PC-9 (cell line): ENCODE measurements at places on chromosomes 3 and 15.

GRCh38 chr3:128078322-128078721 lies 26.1 kb downstream of the SEC61A1 start:
- H3K27ac ChIP-seq = no peak overlapping the region
- H3K4me3 ChIP-seq = no peak overlapping the region
- DNase-seq = no peak
- H3K36me3 ChIP-seq = peaks cover 19% of the 10 kb centered on the region

DNA sequence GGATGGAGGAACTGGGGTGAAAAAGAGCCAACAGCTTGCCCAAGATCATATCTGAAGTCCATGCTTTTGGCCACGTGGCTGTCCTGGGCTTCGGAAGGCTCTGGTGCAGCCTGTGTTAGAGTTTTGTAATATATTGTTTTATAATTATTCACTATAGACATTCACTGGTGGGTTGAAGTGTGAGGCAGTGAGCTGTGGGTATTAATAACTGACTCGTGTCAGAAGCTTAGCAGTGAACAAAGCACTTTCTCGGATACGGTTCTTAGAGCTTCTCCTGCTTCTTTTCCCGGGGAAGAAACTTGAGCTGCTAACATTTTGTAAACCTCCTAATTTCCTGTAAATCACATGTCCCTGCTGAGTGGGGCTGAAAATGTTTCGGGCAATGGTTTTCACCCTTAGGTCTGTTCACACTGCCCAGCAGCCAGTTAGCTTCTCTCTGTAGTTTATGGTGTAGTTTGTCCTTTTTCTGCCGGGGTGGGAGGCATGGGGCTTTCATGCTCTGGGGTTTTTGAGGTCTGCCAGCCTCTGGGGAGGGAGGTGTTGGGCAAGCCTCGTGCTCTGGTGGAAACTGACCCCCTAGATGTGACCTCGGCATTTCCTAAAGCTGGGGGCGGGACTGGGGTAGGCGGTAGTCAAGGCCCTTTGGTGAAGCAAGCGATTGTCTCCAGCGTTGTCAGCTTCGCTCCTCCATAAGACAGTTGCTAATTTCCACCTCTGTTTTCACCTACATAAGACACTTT lies 1.7 kb downstream of the MRAS start:
- no peaks in the 10 kb centered on the region for H3K4me1 ChIP-seq
- H3K27me3 ChIP-seq = peaks cover 3% of the 10 kb centered on the region; the same call in 1 of the 2 replicates
- no peak overlapping the region for H3K4me3 ChIP-seq

GRCh38 chr15:27438403-27439375 lies 467.7 kb downstream of the GABRG3 start:
- H3K27ac ChIP-seq = no peak overlapping the region
- H3K4me3 ChIP-seq = no peak overlapping the region
- H3K36me3 ChIP-seq = no peaks in the 10 kb centered on the region
- no peaks in the 10 kb centered on the region for H3K4me1 ChIP-seq
- H3K27me3 ChIP-seq = no peaks in the 10 kb centered on the region
- DNase-seq = no peak

DNA sequence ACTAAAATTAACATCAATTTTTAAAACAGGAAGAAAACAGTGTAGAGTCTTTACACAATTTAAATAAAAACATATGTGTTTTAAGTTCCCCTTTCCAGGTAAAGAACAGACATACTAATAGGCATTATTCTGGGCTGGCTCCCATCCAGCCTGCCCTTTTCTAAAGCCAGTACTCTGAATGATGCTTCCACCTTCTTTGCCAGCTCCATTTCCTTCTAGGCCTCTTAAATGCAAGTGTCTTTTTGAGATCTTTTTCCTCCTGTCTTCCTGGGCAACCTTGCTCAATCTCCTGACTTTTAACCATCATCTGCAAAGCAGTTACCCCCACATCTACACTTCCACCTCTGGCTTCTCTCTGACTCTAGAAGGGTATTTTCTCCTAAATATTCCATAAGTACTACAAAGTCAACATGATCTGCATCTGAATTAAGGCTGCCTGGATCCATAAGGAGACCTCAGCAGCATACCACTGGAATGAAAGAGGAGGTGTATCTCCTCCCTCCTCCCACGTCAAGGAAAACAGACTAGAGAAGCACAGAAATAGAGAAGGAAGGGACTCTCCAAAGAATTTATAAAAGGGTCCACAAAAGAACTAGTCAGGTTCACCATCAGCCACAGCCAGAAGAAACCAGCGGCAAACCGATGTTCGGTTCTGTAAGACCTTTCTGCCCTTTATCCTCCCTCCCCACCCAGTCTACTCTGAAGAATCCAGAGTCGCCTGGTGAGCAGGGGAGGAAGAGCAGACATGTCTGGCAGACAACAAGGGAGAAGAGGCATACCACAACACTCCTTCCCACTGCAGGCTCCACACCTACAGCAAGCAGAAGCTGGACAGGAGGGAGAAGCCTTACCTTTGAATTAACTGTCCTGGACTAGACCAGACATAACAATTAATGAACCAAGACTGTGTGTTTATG lies 47.1 kb downstream of the GOLIM4 start:
- H3K27me3 ChIP-seq = no peaks in the 10 kb centered on the region
- H3K4me1 ChIP-seq = no peaks in the 10 kb centered on the region

GRCh38 chr3:169990431-169990830 lies 23.8 kb downstream of the SEC62 start:
- peaks cover 66% of the 10 kb centered on the region for H3K36me3 ChIP-seq
- no peak overlapping the region for H3K27ac ChIP-seq

DNA sequence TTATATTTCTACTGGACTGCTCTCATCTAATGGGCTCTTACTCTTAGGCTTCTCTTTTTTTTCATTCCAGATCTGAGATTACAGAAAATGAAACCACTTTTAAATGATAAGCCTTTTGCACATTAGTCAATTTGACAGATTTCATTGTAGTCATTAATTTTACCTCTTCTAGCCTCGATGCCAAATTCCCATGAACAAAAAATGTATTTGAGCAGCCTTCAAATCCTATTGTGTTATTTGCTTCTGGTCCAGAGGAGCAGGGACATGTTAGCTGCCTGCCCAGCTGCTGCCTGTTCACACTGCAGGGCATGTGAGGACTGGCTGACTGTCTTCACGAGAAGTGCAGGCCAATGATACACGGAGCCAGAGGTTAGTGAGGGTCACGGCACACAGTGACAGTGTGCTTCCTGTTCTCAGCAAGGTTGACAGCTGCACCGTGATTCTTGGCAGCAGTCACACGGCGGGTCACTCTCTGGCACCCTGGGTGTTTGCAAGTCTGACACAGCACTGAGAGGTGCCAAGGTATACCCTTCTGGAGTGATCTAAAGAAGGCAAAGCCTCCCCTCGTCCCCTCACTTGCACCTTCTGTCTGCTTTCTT lies 40.8 kb downstream of the KAT2B start:
- H3K4me3 ChIP-seq = no peak overlapping the region
- H3K4me1 ChIP-seq = no peaks in the 10 kb centered on the region
- no peaks in the 10 kb centered on the region for H3K27me3 ChIP-seq
- no peak overlapping the region for H3K27ac ChIP-seq
- no peaks in the 10 kb centered on the region for H3K36me3 ChIP-seq

- H3K4me3 ChIP-seq = peak overlapping the region; percentile 60
- no peaks in the 10 kb centered on the region for H3K27me3 ChIP-seq
- no peak for DNase-seq
- H3K27ac ChIP-seq = peak overlapping the region; percentile 54
These were observed 1.7 kb upstream of the PPARG start for GRCh38 chr3:12286927-12287726.

DNA sequence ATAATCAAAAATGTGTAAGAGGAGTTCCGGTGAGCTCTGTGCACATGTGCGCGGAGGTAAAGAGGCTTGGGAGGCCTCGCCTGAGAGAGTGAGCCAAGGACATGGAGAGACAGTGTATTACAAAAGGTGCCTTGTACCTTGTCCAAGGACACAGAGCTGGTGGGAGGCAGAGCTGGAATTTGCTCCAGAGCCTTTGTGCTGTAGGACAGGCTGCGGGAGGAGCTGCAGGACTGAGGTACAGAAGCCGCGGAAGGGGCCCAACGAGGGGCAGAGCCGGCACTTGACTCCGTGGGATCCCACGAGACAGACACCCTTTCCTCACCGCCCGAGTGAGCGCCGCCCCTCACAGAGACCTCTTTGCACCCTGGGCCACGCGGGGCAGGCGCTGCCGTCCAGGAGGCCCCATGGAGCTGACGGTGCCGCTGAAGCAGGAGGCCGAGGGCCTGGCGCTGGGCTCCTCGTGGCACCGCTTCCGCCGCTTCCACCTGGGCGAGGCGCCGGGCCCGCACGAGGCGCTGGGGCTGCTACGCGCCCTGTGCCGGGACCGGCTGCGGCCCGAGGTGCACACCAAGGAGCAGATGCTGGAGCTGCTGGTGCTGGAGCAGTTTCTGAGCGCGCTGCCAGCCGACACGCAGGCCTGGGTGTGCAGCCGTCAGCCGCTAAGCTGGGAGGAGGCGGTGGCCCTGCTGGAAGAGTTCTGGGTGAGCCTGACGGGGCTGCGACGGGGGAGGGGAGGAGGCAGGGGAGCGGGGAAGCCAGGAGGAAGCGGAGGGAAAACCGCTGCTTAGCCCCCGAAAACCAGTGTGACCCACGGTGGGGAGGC lies 68.7 kb downstream of the SLTM start:
- no peaks in the 10 kb centered on the region for H3K4me1 ChIP-seq
- no peaks in the 10 kb centered on the region for H3K36me3 ChIP-seq
- peak overlapping the region; percentile 77 for H3K27ac ChIP-seq

DNA sequence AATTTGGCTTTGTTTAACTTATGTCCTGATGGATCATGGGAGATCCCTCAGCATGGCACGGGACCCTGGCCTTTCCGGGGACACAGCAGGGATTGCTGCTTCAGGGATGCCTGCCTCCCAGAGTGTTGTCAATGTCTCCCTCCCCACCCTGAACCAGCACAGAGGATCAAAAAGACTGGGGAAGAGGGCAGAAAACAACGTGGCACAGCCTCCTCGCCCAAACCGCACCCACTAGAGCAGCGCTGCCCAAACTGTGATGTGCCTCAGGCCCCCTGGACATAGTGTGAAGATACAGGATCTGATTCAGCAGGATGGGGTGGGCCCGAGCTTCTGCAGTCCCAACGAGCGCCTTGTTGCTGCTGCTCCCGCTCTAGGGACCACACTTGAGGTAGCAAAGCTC lies 34.5 kb downstream of the SLC6A20 start:
- no peaks in the 10 kb centered on the region for H3K27me3 ChIP-seq
- H3K36me3 ChIP-seq = no peaks in the 10 kb centered on the region
- no peak overlapping the region for H3K4me3 ChIP-seq

DNA sequence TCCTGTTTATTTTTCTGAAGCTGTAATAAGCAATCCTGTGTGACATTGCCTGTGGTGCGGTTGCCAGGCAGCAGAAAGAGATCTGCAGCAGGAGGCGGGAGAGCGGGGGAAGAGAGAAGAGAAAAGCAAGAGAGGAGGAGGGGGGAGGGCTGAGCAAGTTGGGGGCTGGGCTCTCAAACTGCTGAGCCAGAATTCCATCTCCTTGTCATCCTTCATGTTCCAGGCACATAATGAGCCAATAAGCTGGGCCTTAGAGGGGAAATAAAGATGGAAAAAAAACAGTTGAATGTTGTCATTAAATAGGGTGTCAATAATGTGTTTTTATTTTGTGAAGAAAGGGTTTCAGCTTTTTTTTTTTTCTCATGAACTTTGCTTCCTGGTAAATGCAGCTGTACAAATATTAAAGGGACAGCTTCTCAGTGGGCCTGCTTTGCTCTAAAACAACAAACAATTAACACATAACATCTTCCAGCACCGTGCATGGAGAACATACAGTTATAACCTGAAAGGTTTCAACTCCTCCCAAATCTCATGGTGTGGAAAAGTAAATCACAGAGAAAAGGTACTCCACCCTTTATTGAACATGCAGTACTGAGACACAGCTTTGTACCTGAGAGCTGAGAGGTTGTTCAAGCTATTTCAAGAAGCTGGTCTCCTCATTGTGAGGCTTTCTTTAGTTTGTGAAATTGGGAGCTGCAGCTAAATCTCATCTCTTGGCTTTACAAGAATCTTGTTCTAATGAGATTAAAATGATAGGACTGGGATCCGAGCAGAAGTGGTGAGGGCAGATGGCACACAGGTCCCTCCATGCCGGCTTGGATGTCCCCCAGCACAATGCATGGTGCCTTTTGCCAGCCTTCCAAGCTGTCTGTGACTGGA lies 451.1 kb upstream of the KCNMB2 start:
- no peaks in the 10 kb centered on the region for H3K36me3 ChIP-seq
- H3K27me3 ChIP-seq = no peaks in the 10 kb centered on the region
- H3K4me1 ChIP-seq = peaks cover 8% of the 10 kb centered on the region

DNA sequence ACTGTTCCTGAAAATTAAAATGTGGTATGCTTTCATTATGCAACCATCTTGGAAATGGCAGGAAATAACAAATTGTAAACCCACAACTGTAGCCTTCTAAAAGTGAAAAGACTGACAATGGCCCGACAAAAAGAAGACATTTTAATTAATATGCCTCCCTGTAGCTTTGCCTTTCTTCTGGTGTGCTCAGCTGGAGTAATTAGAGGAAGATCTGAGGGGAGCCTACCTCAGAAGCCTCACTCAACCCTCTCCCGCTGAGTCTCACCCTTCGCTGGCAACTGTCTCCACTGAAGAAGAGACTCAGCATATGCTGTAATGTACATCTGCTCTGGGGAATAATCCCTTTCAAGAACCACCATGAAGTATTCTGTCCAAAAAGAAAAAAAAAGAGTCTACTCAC lies 104.7 kb upstream of the SETMAR start:
- no peak overlapping the region for H3K27ac ChIP-seq
- DNase-seq = no peak
- H3K4me1 ChIP-seq = no peaks in the 10 kb centered on the region
- H3K4me3 ChIP-seq = no peak overlapping the region

GRCh38 chr15:23760024-23760423 lies 72.9 kb upstream of the NDN start:
- no peak for DNase-seq
- H3K36me3 ChIP-seq = no peaks in the 10 kb centered on the region
- no peaks in the 10 kb centered on the region for H3K4me1 ChIP-seq
- H3K27me3 ChIP-seq = no peaks in the 10 kb centered on the region

DNA sequence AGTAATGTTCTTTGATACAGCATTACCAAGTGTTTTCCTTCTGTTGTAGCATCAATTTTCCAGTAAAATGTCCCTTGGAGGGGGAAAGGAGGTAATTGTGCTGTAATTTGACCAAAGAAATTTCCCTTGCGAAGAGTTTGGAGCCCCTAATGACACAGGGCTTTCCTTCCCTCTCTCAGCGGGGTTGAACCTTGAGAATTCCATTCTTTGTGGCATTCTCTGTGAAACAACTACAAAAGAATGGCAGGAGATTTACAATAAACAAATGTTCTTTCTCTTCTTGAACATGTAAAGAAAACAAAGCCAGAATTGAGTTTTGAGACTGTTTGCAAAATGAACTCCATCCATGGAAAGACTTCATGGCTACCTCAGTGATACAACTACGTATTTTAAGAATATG lies 53.4 kb downstream of the SIDT1 start:
- no peaks in the 10 kb centered on the region for H3K36me3 ChIP-seq
- H3K27me3 ChIP-seq = no peaks in the 10 kb centered on the region
- H3K4me1 ChIP-seq = no peaks in the 10 kb centered on the region
- no peak overlapping the region for H3K4me3 ChIP-seq

GRCh38 chr3:106582151-106582550 lies 713.3 kb upstream of the CBLB start:
- no peaks in the 10 kb centered on the region for H3K27me3 ChIP-seq
- no peak overlapping the region for H3K27ac ChIP-seq
- H3K4me3 ChIP-seq = no peak overlapping the region
- peaks cover 5% of the 10 kb centered on the region for H3K4me1 ChIP-seq

GRCh38 chr15:62833646-62834045 lies 208.9 kb upstream of the TPM1 start:
- H3K4me1 ChIP-seq = peaks cover 40% of the 10 kb centered on the region
- H3K36me3 ChIP-seq = no peaks in the 10 kb centered on the region
- no peaks in the 10 kb centered on the region for H3K27me3 ChIP-seq
- no peak overlapping the region for H3K4me3 ChIP-seq
- no peak overlapping the region for H3K27ac ChIP-seq
- DNase-seq = no peak

GRCh38 chr3:129185783-129186182 lies 2.1 kb upstream of the CNBP start:
- peak overlapping the region; percentile 73; the same call in 1 of the 2 replicates for H3K4me3 ChIP-seq
- H3K27ac ChIP-seq = no peak overlapping the region
- peaks cover 8% of the 10 kb centered on the region; the same call in 1 of the 2 replicates for H3K36me3 ChIP-seq
- H3K4me1 ChIP-seq = peaks cover 26% of the 10 kb centered on the region
